Fibroblast of skin of left quadriceps (primary cell): ENCODE measurements at places on chromosomes 11 and 22.

DNA sequence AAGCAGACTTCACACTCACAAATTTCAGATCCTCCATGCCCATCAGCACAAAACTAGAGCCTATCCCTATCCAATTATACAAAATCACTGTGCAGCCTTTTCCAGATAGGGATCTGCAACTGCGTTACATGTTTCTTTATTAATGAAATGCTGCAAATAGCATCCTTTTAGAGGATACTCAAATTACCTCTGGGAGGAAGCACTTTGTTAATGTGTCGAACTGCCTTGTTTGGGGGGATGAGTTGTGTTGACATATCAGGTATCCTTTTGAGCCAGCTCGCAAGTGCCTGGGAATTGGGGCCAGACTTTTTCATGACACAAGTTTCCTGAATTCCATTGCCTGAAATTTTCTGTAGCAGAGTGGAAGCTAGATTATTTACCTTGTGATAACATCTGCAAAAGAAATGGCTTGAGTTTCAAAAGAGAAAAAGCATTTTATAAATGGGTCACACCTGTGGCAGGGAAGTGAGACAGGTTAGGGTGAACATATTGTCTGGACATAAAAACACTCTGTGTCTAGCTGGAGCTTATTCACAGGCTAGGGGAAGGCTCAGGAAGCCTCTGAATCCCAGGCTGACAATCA lies 299.1 kb upstream of the MTNR1B start:
- no peak for DNase-seq

DNA sequence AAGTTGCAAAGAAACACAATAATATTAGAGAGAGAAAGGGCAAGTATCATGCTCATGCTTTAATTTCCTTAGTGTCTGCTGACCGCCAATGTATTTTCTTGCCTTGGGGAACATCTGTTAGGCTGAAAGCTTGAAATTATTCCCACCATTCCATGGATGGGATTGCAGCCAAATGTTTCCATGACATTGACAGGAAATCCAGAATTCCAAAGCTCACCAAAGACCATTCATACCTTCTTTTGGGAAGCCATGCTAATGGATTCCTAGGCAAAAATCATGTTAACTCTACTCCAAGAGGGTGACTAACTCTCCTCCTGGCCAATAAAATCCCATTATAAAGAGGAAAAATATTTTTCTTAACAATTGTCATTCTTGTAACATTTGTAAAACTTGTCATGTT lies 661.4 kb upstream of the FAT3 start:
- DNase-seq = no peak

DNA sequence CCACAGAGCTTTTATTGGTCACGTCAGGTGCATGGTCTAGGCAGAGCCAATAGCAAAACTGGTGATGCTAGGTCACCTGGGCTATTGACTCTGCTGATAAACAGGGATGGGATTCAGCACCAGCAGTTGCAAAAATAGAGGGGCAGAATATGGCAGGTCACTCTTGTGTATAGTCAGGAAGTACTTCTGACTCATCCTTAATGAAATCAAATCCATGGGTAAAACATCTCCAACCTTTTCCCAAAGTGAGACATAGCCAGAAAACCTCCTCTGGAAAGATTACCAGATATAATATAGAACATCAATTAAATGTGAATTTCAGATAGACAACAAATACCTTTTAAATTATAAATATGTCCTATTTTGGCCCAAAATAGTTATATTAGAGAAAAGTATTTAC lies 383.2 kb downstream of the METTL15 start:
- no peak for DNase-seq

DNA sequence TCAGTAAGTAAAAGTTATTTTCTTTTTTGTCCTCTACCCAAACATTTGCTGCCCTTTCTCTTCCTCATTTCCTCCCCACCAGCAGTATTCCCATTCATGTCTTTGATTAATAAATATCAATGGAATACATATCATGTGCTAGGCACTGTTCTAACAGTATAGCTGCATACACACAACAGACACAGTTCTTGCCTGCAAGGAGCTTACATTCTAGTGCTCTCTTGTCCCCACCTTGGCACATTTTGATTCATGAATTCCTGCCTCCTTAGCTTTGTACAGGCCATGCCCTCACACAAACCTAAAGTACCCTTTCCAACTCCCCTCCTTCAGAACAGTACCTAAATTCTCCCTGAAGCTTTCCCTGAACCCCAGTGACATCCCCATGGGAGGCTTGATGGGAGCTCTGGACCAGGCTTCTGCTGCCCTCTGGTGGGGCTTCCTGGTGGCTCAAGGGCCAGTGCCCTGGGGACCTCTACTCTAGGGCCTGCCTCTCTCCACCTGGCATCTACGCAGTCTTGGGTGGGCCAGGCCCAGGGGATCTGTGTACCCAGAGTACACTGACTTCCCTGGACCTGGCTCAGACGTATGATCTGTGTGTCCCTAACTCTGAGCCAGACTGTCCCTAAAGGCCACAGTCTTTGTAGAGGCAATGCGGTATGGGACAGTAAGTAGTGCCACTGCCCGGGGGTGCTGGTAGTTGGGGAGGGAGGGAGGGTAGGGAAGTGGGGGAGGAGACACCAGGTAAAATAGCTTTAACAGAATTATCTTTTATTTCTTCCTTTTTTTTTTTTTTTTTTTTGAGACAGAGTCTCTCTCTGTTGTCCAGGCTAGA lies 14.1 kb downstream of the RPS13 start:
- DNase-seq = no peak

GRCh38 chr11:34157163-34157562 lies 51.7 kb downstream of the NAT10 start:
- DNase-seq = no peak

DNA sequence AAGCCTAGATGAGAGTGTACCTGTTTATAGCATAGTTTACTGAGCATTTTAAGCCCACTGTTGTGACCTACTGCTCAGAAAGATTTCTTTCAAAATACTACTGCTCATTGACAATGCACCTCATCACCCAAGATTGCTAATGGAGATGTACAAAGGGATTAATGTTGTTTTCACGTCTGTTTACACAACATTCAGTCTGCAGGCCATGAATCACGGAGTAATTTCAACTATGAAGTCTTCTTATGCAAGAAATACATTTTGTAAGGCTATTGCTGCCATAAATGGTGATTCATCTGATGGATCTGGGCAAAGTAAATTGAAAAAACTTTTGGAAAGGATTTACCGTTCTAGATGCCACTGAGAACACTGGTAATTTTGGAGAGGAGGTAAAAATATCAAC lies 112.9 kb downstream of the KIF18A start:
- no peak for DNase-seq

GRCh38 chr22:20509344-20510047 lies 2.1 kb downstream of the MED15 start:
- peak; percentile 86 for DNase-seq

DNA sequence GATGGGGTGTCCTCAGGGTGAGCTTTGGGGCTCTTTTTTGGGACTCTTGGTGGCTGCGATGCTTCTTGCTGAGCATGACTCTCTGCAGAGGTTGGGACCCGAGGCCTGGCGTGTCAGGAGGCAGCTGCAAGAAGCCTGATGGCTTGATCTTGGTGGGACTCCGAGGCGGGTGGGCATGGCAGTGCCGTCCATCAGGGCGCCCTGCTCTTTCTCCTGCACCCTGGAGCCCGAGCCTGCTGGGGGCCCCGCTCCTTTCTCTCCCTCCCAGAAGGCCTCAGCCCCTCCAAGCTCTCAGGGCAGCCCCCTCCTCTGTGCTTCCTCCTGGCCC lies 432.7 kb downstream of the TBC1D22A start:
- no peak for DNase-seq
